ENCODE measurements at places on chromosomes 6 and 20. TPM values are rescaled to one million over a fixed set of nuclear protein-coding genes. Genes with fewer than 3 reads are reported as not detected.

DNA sequence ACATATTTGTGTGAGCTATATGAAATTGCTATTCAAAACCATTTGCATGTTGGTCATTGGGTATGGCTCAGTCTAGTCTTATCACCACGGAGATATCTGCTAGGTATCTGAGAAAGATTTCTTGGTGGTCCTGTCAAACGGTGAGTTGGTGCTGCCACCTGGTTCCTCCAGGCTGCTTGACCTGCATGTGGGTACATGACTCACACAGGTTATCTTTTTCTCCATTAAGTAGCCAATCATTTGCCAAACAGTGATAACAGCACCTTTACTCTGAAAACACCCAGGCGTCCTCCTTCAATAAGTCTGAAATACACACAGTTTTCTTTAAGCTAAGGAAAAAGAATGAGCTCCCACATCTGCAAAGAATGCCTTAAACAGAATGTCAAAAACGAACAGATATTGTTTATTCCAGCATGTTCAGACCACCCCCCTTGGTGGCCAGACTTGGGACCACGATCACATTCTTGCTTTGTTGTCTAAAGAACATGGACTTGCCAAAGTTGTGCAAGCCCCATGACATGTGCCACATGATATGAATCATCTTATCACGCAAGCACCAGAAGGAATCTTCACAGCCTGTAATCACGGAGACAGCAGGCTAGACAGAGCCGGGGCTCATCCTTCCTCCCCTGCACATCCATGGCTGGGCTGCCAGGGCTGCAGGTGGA lies 200.7 kb upstream of the THBS2 start:
- DNase-seq: no peak

The PPDPF gene
- 261 TPM for total RNA-seq

DNA sequence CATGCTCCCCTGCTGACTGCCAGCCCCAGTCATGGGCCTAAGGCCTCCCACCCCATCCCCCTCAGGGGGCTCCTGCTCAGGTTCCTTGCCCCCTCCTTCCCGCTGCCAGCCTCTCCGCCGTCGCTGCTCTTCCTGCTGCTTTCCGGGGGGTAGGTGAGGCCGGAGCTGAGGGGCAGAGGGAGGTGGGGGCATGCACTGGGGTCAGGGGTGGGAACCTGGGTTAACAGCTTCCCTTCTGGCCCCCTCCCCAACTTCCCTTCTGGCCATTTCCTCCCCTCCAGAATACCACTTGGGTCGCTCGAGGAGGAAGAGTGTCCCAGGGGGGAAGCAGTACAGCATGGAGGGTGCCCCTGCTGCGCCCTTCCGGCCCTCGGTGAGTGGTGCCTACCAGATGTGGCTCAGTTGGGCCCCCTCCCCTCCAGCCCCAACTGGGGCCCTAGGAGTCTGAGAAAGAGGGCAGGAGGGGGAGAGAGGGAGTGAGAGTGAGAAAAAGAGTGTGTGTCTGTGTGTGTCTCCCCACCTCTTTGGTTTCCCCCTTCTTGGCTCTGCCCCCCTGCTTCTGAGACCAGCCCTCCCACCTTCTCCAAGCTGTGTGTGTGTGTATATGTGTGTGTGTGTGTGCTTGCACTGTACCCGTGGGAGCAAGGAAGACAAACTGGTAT lies 12.1 kb downstream of the SYNGAP1 start:
- no peak for DNase-seq

DNA sequence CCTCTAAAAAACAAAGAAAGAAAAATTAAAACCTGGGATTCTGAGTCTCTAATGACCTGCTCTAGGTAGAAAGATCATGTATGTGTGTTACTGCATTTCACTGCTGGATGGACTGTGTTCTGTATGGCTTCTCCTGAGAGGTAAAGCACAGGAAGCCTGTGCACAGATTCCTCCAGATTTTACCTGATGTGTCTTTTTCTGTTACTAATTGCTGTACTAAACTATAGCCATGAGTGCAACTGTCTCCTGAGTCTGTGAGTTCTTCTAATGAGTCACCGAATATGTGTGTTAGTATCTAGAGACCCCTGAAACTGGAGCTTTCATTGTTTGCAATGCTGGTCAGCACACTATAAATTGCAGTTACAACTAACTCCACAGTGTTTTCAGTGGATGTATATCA lies 270.8 kb downstream of the CDKAL1 start:
- no peak for DNase-seq

GRCh38 chr6:89471287-89471867 lies 38.4 kb downstream of the ANKRD6 start:
- no peak for DNase-seq

The LY6G6D gene
- total RNA-seq: not detected

- no peak for DNase-seq
Observed at GRCh38 chr20:1664911-1665310, 7.3 kb upstream of the SIRPG start.

- no peak for DNase-seq
Observed at GRCh38 chr6:139632840-139633239, 258.4 kb upstream of the CITED2 start.

DNA sequence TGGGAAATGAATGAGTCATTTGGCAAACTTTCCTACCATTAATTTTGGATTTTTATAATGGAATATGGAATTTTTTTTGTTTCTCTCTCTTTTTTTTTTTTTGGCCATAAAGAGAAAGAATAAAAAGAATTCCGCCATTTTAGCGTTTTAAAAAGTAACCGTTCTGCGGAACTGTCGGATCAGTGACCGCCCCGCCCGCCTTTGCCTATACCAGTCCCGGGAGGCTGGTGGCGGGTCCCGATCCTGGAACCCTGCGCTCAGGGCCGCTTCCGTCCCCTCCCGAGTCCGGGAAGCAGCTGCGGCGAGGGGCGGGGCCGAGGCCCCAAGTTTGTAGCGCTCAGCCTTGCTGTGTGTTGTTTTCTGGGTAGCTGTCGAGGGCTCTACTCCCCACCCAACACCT lies 609 bp downstream of the L3MBTL1 start:
- no peak for DNase-seq

GRCh38 chr20:9723501-9724202 lies 115.2 kb downstream of the PAK5 start:
- DNase-seq: no peak

The POM121L2 gene
- total RNA-seq: not detected

The RAD21L1 gene
- total RNA-seq: not detected

- no peak for DNase-seq
Observed at GRCh38 chr6:163469459-163469985, 55.0 kb downstream of the QKI start.

GRCh38 chr6:157148391-157149323 lies 174.7 kb downstream of the TMEM242 start:
- no peak for DNase-seq

DNA sequence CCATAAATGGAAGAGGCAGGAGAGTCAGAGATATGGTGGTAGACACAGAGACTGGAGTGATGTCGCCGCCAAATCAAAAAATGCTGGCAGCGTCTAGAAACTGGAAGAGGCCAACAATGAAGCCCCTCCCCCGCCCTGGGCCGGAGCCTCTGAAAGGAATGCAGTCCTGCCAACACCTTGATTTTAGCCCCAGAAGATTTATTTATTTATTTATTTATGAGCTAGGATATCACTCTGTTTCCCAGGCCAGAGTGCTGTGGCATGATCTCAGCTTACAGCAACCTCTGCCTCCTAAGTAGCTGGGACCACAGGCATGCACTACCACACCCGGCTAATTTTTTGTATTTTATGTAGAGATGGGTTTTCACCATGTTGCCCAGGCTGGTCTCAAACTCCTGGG lies 82.6 kb upstream of the CCDC167 start:
- DNase-seq: peak; percentile 17

DNA sequence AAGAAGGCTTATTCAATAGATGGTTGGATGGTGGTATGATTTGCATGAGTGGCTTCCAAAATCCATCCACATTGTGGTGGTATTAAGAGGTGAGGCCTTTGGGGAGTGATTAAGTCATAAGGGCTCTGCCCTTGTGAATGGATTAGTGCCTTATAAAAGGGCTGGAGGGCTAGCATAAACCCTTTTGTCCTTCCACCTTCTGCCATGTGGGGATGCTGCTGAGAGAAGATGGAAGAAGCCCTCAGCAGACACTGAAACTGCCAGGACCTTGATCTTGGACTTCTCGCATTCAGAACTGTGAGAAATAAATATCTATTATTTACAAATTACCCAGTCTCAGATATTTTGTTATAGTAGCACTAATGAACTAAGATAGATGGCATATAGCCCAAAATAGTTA lies 27.8 kb upstream of the SRPK1 start:
- DNase-seq: no peak

DNA sequence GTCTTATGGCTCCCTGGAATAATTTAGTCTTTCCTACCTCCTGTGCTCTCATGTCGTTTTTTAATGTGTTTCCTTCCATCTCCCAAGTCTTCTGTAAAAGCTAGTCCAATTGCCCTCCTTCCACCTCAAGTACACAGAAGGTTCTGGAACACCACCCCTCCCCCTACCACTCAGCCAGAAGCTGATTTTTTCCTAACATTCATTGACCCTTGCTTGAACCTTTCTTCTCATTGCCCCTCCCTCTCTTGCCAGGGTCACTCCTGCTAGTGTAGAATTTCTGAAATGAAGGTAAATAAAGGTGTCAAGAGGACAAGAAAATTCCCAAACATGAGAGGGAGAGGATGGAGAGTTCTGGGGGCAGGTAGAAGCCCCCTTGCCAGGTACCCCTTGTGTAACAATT lies 38.6 kb downstream of the PLEKHG1 start:
- no peak for DNase-seq

DNA sequence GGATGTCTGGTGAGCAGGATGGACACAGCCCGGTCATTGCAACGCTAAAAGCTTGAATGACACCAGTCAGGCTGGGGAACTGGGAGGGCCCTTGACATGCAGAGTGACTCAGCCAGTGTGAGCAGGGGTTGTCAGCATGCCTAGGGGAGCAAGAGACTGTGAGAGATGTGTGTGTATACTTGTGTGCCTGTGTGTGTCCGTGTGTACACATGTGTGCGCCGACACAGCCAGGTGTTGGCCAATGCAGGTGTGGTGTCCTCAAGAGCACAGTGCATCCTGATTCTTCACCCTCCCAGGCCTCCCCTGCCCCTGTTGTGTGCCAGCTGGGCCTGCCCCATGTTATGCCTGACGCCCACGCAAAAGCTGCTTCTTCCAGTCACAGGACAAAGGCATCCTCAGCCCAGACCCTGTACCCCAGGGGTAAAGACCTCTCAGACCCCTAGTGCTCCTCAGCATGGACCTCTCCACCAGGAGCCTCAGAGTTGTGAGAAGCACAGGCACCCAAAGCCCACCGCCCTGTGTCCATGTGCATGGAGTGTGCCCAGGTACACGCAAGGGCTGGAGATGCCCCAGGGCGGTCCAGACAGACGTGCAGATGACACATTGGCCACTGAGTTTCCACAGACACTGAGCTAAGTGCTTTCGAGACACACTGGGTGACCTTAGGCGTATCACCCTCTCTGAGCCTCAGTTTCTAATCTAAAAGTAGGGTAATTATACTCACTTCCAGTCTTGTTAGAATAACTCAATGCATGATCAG lies 16.6 kb downstream of the NRSN2 start:
- no peak for DNase-seq

- no peak for DNase-seq
Observed at GRCh38 chr6:89186762-89187161, 30.4 kb downstream of the GABRR1 start.

The WFDC10A gene
- not detected for total RNA-seq

- no peak for DNase-seq
Observed at GRCh38 chr6:100171533-100172321, 177.7 kb upstream of the MCHR2 start.

- no peak for DNase-seq
Observed at GRCh38 chr6:147033267-147033666, 170.9 kb upstream of the STXBP5 start.

GRCh38 chr20:17304774-17305173 lies 77.9 kb downstream of the PCSK2 start:
- no peak for DNase-seq

DNA sequence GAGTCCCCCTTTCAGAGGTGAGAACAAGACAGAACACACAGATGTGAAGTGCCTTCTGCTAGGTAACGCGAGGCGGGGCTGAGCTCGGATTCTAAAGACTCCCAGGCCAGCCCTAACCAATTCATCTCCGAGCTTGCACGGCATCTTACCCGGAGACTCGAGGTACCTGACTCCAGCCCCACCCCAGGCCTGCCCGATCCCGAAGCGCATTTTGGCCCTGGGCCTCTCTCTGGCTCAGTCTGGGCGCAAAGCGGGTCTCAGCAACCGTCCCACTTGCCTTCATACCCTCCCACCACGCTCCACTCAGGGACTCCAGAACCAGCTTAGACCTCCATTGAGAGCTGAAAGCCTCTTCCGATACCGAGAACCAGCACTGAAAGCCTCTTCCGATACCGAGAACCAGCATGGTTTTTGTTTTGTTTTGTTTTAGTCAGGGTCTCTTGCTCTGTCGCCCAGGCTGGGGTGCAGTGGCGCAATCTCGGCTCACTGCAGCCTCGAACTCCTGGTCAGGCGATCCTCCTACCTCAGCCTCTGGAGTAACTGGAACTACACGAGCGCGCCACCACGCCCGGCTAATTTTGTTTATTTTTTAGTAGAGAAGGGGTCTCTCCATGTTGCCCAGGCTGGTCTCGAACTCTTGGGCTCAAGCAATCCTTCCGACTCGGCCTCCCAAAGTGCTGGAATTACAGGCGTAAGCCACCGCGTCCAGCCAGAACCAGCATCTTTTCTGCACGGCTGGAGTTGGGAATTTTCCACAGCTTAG lies 557 bp upstream of the DYNLRB1 start:
- no peak for DNase-seq

The PBOV1 gene
- not detected for total RNA-seq

- no peak for DNase-seq
Observed at GRCh38 chr6:4280707-4281106, 145.3 kb upstream of the ECI2 start.

The BAG2 gene
- 12.1 TPM for total RNA-seq

- DNase-seq: no peak
Observed at GRCh38 chr6:87944541-87944954, 103.1 kb upstream of the SPACA1 start.

The TREM2 gene
- total RNA-seq: not detected

- no peak for DNase-seq
Observed at GRCh38 chr6:3041606-3042005, 26.7 kb upstream of the RIPK1 start.

- DNase-seq: no peak
Observed at GRCh38 chr20:37510226-37510625, 10.8 kb upstream of the NNAT start.

All from chondrocyte (in vitro differentiated cells).